ENCODE measurements at places on chromosomes 16 and 17. TPM values are rescaled to one million over a fixed set of nuclear protein-coding genes. Genes with fewer than 3 reads are reported as not detected.

The CXCL16 gene
- 147 TPM for total RNA-seq

The IRX5 gene
- 19.0 TPM for total RNA-seq

The CHD9 gene
- total RNA-seq: 79.9 TPM

The G6PC3 gene
- total RNA-seq: 62.6 TPM

The KCNH4 gene
- total RNA-seq: 0.16 TPM

The HSPB9 gene
- total RNA-seq: not detected

The OR1A1 gene
- total RNA-seq: not detected

The VAT1L gene
- 0.39 TPM for total RNA-seq

The MYH2 gene
- total RNA-seq: 0.17 TPM

The CRYM gene
- total RNA-seq: 9.0 TPM

The GRAPL gene
- 4.8 TPM for total RNA-seq

The TRPV3 gene
- 0.58 TPM for total RNA-seq

GRCh38 chr16:10558746-10559641, 21.4 kb downstream of the EMP2 start:
- peak; percentile 84 for DNase-seq
- peaks cover 17% of the 10 kb centered on the region for H3K4me1 ChIP-seq
- H3K36me3 ChIP-seq: no peaks in the 10 kb centered on the region
- peak overlapping the region; percentile 78 for H3K27ac ChIP-seq
- H3K27me3 ChIP-seq: no peaks in the 10 kb centered on the region

DNA sequence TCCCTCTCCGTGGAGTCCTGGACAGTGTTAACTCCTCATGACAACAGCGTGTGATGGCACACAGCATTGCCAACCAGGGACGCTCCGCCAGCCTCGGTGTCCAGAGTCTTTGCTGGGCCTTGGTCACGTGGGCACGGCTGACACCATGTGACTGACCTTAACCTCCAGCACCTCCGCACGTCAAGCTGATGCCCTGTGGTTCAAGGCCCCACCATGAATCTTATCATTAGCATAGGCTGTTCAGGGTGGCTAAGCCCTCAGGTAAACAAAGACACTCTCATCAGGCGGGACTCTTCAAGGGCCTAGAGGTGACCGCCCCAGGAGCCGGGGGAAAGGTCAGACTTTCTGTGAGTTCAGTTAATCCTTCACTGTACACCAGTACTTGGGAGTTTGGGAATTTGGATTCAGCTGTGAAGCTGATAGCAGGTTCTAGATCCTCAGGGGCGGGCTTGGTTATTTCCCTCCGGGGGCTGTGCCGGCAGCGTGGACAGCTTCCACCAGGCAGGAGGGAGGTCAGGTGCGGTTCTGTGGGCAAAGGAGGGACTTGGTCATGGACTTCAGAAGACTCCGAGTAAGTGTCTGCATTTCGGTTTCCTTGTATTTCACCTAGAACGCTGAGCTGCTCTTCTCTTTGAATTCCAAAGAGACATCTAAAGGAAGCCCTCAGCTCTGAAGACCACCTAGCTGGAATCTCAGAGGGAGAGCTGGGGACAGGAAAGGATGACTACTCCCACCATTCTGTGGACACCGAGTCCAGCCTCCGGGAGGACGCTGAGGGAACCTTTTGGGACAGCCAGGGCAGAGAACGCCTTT, 195.5 kb upstream of the CIBAR2 start:
- H3K27me3 ChIP-seq: peaks cover 24% of the 10 kb centered on the region
- H3K36me3 ChIP-seq: no peaks in the 10 kb centered on the region
- H3K4me3 ChIP-seq: no peak overlapping the region

DNA sequence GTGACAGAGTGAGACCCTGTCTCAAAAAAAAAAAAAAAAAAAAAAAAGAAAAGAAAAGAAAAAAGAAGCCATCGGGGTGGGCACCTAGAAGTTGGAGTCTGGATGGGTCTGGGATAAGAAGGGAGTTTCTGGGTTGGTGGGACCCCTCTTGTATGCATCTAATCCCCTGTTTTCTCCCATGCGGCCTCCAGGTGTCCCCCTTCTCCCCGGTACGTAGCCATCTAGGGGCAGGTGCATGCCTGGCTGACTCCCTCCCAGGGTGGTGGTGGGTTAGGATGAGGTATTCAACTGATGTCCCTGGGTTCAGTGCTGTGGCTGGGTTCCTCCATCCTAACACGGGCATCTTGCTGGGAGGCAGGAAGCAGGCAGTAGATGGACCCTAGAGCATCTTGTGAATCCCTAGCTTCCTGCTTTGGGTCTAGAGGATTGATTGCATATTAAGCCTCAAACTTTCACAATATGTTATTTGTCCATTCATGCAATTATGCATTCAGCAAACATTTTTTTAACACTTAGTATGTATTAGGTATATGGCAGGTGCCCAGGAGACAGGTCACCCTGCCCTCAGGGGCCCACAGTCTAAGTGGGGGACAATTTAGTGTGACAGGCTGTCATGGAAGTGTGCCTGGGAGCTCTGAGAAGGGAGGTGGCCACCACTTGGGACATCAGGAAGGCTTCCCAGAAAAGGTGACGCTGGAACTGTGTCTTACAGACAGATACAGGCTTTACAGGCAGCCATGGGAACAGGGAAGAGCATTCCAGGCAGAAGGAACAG, 13.1 kb downstream of the FMNL1 start:
- H3K4me1 ChIP-seq: peaks cover 66% of the 10 kb centered on the region
- H3K4me3 ChIP-seq: no peak overlapping the region
- no peak overlapping the region for H3K27ac ChIP-seq
- H3K36me3 ChIP-seq: peaks cover 66% of the 10 kb centered on the region

GRCh38 chr16:73232555-73233328, 184.8 kb upstream of the ZFHX3 start:
- DNase-seq: peak; percentile 89
- H3K36me3 ChIP-seq: no peaks in the 10 kb centered on the region
- H3K4me1 ChIP-seq: no peaks in the 10 kb centered on the region
- no peaks in the 10 kb centered on the region for H3K27me3 ChIP-seq
- H3K4me3 ChIP-seq: no peak overlapping the region

DNA sequence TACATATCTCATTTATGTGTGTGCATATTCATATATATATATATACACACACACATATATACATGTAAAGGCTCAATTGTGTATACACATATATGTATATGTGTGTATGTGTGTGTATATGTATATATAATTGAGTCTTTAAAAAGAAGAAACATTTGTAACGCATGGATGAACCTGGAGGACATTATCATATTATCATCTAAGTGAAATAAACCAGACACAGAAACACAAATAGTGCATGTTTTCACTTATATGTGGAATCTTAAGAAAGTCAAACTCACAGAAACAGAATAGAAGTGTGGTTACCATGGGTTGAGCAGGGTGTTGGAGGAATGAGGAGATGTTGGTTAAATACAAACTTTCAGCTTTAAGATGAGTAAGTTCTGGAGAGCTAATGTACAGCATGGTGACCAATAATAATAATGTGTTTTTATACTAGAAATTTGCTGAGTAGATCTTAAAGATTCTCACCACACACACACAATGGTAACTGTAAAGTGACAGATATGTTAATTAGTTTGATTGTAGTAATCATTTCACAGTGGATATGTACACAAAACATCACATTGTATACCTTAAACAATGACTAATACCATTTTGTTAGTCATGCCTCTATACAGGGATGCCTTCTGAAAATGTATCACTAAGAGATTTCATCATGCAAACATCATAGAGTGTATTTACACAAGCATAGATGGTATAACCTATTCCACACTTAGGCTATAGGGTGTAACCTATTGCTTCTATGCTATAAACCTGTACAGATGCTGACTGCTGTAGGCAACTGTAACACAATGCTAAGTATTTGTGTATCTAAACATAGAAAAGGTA, 132.6 kb upstream of the CACNG5 start:
- H3K27ac ChIP-seq: no peak overlapping the region
- H3K4me3 ChIP-seq: no peak overlapping the region
- no peaks in the 10 kb centered on the region for H3K4me1 ChIP-seq
- no peak for DNase-seq
- no peaks in the 10 kb centered on the region for H3K27me3 ChIP-seq

GRCh38 chr16:50315346-50315997, 49.1 kb downstream of the ADCY7 start:
- no peaks in the 10 kb centered on the region for H3K27me3 ChIP-seq
- no peak for DNase-seq
- no peak overlapping the region for H3K27ac ChIP-seq
- H3K4me1 ChIP-seq: peaks cover 19% of the 10 kb centered on the region

- H3K36me3 ChIP-seq: no peaks in the 10 kb centered on the region
- no peak for DNase-seq
- H3K27ac ChIP-seq: peak overlapping the region; percentile 43
- H3K4me3 ChIP-seq: no peak overlapping the region
- H3K27me3 ChIP-seq: no peaks in the 10 kb centered on the region
- no peaks in the 10 kb centered on the region for H3K4me1 ChIP-seq
These were observed 330.3 kb downstream of the BCAS3 start for GRCh38 chr17:61007980-61008379.

DNA sequence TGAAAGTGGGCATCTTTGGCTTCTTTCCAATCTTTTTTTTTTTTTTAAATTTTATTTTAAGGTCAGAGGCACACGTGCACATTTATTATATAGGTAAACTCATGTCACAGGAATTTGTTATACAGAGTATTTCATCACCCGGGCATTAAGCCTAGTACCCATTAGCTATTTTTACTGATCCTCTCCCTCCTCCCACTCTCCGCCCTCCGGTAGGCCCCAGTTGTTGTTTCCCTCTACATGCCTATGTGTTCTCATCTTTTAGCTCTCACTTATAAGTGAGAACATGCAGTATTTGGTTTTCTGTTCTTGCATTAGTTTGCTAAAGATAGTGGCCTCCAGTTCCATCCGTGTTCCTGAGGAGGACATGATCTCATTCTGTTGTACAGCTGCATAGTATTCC, 108.5 kb downstream of the CYB561 start:
- H3K4me3 ChIP-seq: no peak overlapping the region
- no peaks in the 10 kb centered on the region for H3K4me1 ChIP-seq
- no peak for DNase-seq
- H3K27ac ChIP-seq: no peak overlapping the region
- H3K27me3 ChIP-seq: no peaks in the 10 kb centered on the region

DNA sequence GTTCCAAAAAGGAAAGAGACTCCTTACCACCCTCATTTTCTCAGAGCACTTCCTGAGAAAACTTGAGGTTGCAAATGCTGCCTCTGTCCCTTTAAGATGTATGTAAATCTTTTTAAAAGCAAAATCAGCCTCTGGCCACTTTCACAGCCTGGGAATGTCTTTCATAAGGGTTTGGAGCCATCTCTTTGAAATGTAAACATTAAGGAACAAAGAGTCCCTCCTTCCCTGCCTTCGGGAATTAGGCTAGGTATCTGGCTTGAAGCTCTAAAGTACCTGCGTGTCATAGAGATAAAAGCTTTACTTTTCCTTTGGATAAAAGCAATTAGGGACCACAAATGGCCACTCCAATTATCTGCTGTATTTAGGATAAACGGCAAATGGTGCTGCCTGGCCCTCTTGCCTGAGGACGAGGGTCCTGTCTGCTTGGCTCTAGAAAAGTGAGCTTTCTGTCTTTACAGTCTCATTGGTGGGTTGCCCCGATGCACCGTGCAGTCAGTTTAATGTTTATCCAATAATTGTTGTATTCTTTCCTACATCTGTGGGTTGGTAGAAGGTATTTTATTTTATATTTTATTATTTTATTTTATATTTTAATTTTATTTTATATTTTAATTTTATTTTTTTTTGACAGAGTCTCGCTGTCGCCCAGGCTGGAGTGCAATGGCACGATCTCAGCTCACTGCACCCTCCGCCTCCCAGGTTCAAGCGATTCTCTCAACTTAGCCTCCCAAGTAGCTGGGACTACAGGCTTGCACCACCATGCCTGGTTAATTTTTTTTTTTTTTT, 23.9 kb downstream of the NLRC3 start:
- no peak overlapping the region for H3K4me3 ChIP-seq
- H3K36me3 ChIP-seq: peaks cover 10% of the 10 kb centered on the region
- H3K27me3 ChIP-seq: no peaks in the 10 kb centered on the region
- H3K27ac ChIP-seq: no peak overlapping the region

GRCh38 chr16:64478252-64478906, 643.5 kb downstream of the CDH11 start:
- no peak overlapping the region for H3K4me3 ChIP-seq
- DNase-seq: peak; percentile 30
- peaks cover 4% of the 10 kb centered on the region for H3K4me1 ChIP-seq
- H3K27ac ChIP-seq: peak overlapping the region; percentile 26

GRCh38 chr16:86844695-86845094, 266.3 kb downstream of the FOXL1 start:
- no peaks in the 10 kb centered on the region for H3K27me3 ChIP-seq
- H3K4me3 ChIP-seq: no peak overlapping the region
- H3K4me1 ChIP-seq: no peaks in the 10 kb centered on the region

DNA sequence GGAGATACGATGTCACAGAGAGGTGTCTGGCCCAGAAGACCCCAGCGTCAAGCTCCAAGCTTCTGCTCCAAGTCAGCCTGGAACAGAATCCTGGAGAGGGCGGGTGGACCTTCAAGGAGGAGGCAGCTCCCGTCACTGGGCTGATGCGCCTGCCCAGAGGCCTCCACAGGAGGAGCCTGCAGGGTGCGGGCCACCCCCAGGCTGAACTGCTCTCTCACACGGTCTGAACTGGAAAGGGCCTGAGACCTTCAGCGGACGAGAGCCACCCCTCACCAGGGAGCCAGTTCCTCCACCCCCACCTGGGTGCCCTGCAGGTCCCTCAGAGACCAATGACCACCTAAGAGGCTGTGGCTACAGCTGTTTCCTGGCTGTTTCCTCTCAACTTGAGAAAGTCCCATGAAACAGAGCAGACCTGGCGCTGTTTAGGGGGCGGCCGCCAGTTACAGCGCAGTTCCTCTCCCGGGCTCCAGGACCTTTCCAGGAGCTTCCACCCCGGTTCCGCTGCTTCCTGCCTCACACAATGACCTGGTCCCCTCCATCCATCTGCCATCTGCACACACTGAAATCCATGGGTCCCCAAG, 36.0 kb upstream of the KLHDC4 start:
- peaks cover 11% of the 10 kb centered on the region for H3K27me3 ChIP-seq
- DNase-seq: no peak
- no peak overlapping the region for H3K4me3 ChIP-seq
- H3K36me3 ChIP-seq: no peaks in the 10 kb centered on the region
- no peak overlapping the region for H3K27ac ChIP-seq

DNA sequence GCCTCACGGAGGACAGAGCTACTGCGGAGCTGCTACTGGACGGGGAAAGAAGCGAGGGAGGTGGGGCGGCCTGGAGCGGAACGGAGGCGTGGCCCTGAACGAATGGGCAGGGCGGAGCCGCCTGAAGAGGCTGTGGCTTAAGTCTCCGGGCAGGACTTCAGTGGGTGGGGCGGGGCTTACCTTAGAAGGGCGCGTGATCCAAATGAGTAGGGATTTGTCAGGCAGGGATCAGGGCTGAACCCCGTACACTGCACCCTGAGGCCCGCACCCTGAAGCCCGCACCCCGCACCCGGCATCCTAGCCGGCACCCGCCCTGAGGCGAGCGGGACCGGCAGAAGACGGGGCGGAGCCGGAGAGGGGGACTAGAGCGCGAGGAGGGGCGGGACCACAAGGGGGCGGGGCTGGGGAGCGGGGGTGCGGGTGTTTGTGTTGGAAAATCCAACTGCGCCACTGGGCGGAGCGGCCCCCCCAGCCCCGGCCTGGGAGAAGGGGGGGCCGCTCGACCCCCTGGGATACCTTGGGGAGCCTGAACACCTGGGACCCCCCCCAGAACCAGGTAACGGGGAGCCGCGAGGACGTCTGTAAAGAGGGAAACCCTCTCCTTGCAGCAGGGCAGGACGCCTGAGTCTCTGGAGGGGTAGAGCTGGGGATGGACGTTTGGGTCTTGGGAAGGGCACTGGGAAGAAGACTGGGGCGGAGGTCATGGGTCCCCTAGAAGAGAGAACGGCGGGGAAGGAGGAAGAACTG, at the start of gene KDM6B:
Gene KDM6B, plus strand, starts transcription at position 423 of the 747 bp plus-strand sequence. CDS start 11,338 bp downstream, outside the sequence.
- H3K27me3 ChIP-seq: no peaks in the 10 kb centered on the region
- peak within 1 kb of the TSS; percentile 83 for H3K4me3 ChIP-seq
- H3K36me3 ChIP-seq: no peaks in the 10 kb centered on the region
- H3K27ac ChIP-seq: peak within 1 kb of the TSS; percentile 98
- peaks cover 14% of the 10 kb centered on the region for H3K4me1 ChIP-seq
